Left renal pelvis (tissue), 4 donors: ENCODE measurements at places on chromosomes 7 and 10.

- no peak for DNase-seq
Measured at GRCh38 chr10:71204746-71205145, 7.6 kb upstream of the UNC5B start.

DNA sequence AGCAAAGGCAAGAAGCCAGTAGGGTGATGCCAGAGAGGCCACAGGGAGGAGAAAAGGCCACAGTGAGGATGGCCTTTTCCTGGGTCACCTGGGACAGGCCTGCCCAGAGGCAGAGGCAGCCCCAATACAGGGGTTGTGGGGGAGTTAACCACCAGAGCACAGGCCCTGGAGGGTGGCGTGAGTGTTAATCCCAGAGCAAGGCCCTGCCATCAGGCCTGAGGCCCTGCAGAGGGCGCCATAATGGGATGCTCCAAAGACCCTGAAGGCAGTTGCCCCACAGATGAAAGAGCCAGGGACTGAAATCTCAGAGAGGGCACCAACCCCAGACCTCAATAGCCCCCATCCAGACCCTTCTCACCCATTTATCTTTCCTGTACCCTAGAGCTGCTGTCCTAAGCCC is 23.9 kb downstream of the SLC13A4 start:
- DNase-seq, result no peak

DNA sequence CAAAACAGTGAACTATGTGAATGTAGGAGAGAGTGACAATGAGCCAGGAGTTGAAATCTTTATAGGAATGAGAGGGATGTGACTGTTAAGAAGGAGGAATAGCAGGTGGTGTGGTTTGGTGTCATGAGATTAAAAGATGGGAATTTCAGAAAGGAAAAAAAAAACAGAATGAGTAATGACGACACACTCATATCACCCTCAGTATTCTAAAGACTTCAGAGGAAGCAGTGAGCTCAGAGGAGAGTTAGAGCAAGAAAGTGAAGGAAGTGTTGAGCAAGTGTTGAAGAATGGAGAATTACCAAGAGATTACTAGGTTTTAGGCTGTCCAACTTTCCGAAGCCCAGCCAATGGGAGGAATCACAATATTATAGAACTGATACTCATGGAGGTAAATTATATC is 220.5 kb upstream of the HGF start:
- DNase-seq, result no peak

GRCh38 chr10:129870474-129870757 is 93.7 kb downstream of the EBF3 start:
- no peak for DNase-seq

GRCh38 chr10:42753507-42754154 is 29.0 kb upstream of the BMS1 start:
- no peak for DNase-seq

DNA sequence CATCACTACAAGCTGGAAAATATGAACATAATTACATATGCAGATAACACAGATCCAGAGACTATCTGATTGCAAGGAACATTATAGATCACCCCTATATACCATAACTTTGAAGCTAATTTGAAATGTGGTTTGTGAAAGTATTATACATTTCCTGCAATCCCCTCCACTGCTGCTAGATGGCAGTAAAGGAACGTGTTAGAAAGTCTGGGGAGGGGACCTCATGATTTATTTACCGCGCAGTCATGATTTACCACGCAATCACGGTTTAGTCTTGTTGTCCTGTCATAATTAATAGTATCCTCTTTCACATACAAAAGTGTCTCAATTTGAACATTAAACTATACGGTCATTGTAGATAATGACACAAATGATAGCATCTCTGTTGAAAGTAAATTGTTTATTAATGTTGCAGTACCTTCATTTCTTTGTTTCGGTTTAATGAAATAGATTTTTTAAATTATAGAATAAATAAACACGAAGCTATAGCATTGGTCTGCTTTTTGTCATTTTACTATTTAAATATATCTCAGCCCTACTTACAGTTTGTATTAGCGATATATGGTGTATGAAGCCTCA is 145.3 kb upstream of the PRSS1 start:
- DNase-seq, result no peak

- DNase-seq, result no peak
Measured at GRCh38 chr10:59674215-59674836, 35.3 kb downstream of the SLC16A9 start.

DNA sequence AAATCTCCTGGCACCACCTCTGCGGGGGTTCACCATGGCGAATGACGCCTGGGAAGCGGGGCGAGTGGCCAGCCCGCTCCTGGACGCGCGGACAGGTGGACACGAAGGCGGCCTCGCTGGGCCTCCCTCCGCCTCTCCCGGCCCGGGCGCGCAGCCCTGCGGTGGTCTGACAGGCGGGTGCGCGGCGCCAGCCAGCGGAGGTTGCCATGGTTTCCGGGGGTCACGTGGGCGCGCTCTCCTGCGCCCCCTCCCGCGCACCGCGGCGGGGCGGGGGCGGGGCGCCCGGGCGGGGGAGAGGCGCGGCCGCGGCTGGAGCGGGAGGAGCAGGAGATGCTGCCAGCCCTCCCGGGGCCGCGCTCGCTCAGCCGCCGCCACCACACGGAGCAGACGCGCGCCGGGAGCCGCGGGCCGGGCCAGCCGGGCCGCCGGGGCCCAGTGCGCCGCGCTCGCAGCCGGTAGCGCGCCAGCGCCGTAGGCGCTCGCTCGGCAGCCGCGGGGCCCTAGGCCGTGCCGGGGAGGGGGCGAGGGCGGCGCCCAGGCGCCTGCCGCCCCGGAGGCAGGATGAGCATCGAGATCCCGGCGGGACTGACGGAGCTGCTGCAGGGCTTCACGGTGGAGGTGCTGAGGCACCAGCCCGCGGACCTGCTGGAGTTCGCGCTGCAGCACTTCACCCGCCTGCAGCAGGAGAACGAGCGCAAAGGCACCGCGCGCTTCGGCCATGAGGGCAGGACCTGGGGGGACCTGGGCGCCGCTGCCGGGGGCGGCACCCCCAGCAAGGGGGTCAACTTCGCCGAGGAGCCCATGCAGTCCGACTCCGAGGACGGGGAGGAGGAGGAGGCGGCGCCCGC is at the start of gene PRKAR2B:
PRKAR2B (plus strand) TSS at position 359 of the 848 bp plus-strand sequence; CDS start at position 562, 203 bp downstream.
- peak; percentile 80 for DNase-seq

DNA sequence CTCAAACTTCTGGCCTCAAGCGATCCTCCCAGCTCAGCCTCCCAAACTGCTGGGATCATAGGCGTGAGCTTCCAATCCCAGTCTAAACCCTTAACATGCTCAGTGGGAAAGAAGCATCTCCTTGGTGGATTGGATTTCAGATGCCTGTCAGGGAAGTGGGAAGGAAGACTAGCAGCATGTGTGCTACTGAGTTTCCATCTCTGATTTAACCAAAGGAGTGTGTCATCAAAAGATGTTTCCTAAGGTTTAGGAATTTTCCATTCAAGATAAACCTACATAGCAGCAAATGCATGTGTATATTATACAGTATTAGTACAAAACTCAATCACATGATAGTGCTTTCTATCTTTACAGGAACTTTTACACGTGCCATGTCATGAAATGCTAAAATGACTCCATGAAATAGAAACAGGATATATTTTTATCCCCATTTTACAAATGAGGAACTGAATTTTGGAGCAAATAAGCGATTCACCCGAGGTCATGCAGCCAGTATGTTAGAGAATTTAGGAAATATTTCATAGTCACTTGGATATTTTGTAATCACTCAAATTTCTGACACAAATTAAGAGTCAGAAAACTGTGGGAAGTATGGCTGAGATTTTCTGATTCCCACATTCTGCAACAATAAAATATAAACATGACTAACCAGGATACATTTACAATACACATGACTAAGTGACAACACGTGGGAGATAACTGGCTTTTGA is 11.4 kb upstream of the TMEM26 start:
- no peak for DNase-seq

GRCh38 chr10:42872865-42873435 is 90.4 kb downstream of the BMS1 start:
- no peak for DNase-seq

DNA sequence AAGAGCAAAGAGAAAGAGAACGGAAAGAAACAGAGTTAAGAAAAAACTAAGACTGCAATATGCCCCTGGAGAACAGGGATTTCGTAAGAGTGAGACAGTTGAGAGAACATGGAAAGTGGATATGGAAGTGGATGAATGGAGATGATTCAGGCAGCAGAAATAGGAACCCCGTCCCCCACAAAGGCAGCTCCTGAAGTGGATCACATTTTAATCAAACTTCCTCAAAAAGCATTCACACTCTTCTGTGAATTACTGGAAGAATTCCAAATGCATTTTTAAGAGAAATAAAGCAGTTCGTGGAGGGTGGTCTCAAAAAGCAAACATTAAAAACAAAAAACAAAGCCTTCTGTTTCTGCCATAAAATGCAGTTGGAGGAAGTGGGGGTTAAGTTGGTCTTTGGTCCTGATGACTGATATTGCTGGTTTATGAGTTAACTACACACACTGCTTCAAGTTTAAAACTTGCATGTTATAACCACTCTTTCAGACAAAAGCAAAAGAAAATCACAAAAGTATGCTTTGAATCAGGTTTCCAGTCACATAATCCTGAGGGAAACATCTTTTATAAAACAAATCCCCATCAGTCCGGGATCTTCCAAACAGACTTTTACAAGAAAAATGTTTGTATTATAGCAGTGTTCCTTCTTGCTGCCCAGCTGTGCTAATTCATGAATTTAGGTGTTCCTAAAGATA is 214.3 kb downstream of the FANK1 start:
- DNase-seq, result no peak

GRCh38 chr10:31584098-31584631 is 265.1 kb downstream of the ZEB1 start:
- no peak for DNase-seq

DNA sequence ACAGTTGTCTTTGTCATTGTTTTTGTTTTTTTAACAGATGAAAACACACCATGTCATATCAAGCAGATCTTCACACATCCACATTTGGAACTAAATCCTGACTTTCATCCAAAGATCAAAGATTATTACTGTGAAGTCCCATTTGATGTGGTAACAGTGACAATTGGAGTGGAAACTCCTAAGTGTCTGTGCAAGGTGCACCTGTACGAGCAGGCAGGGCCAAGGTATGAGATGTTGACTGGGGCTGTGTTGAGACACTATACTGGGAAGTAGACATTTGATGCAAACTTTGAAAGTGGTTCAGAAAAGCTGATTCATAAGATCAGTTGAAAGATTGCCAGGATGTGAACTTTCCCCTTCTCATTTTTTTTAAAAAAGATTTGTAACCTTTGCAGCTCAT is 152.3 kb downstream of the CPED1 start:
- no peak for DNase-seq

GRCh38 chr7:14751461-14751860 is 151.1 kb downstream of the DGKB start:
- DNase-seq, result no peak

DNA sequence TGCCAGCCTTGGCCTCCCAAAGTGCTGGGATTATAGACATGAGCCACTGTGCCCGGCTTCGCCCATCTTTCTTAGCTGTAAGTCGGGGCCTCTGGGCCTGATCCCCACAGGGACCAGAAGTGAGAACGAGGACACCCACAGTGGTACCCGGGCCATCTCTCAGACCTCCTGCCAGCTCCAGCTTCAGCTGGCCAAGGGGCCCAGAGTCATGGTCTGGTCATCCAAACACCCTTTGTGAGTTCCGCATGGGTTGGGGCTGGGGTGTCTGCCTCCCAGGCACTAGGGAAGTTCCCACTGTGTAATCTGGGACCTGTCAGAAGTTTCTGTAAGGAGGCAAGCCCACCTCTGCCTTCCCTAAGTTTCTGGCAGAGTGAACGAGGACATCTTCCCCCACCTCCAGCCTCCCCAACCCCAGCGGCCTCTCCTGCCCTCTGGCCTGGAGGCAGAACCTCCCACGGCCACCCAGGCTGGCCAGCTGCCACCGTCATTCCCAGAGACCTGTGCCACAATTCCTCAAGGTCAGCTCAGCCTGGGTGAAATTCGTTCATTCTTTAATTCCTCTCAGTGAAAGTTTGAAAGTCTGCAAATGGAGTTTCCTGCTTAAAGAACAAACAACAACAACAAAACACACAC is 19.5 kb upstream of the FOXL3 start:
- DNase-seq, result no peak

DNA sequence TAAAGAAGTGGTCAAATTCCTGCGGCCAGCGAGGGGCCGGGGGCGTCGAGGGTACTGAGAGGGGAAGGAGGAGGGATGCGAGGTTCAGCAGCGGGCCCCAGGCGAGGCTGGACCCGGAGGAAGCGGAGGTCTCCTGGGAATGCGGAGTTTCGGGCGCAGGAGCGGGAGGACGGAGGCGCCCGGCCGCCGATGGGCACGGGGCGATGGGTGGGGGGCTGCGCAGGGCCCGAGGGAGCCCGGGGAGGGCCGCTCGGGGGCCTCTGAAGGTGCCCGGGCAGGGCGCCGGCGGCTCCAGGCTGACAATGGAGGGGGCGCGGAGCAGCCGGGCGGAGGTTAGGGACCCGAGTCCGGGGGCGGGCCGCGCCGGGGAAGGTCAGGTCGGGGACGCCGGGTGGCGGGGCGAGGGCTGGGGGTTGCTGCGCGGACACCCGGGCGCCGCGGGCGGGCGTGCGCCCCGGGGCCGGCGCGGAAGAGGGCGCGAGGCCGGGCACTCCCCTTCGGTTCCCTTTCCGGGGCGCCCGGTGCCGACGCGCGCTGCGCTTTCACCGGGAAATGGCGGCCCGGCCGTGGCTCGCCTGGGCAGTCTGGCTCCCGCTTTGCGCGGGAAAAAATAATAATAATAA is 683 bp downstream of the MACROH2A2 start:
- DNase-seq, result no peak

DNA sequence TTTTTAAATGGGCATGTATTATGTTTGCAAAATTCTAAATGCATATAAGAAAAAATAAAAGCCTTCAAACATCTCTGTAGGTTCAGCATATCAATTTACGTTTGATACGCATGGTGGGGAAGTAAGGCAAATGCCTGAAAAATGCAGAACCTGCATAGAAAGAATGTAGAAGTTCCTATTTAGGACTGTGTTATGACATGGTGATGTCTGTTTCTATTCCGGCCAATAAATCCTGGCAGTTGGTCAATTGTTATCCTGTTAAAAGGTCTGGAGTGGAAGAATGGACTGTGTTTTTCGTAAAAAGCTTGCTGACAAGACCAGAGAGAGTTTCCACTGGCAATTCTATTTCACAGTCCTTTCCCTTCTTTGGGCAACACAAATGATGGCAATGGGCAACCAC is 49.6 kb upstream of the CAV2 start:
- no peak for DNase-seq
